ENCODE measurements at places on chromosomes 11 and 22. TPM values are rescaled to one million over a fixed set of nuclear protein-coding genes. Genes with fewer than 3 reads are reported as not detected.

DNA sequence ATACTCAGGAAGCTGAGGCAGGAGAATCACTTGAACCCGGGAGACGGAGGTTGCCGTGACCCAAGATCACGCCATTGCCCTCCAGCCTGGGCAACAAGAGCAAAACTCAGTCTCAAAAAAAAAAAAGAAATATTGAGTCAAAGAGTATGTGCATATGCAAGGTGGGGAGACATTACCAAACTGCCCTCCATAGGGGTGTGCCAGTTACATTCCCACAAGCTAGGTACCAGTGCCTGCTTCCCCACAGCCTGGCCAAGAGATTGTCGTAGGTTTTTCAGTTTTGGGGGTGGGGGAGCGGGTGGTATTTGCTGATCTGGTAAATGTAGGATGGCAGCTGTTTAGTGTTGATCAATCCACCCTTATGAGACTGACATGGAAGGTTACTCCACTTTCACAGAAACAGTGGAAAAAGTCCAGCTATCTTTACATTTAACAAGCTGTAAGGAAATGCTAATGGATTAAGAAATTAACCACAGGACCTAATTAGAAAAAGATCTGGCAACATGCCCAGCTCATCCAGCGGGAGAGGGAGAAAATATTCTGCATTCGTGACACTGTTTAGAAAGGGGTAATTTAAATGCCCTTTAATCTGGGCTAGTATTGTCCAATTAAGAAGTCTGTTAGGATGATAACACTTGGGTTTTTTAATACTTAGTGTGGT, 89.4 kb downstream of the PACS1 start:
- DNase-seq: no peak

- no peak for DNase-seq
Measured at GRCh38 chr22:42001121-42001520, 2.5 kb downstream of the WBP2NL start.

- no peak for DNase-seq
Measured at GRCh38 chr22:42772647-42773046, 52.0 kb upstream of the A4GALT start.

PNPLA5 gene
- not detected for total RNA-seq

VWA5A gene
- total RNA-seq: 5.1 TPM

UCP2 gene
- 467 TPM for total RNA-seq

- DNase-seq: no peak
Measured at GRCh38 chr11:114284021-114284420, 12.2 kb upstream of the NNMT start.

OR8D4 gene
- not detected for total RNA-seq

- no peak for DNase-seq
Measured at GRCh38 chr11:46588131-46588530, 5.7 kb downstream of the AMBRA1 start.

NPTXR gene
- 4.2 TPM for total RNA-seq

OR2AT4 gene
- total RNA-seq: not detected

CYTH4 gene
- 138 TPM for total RNA-seq

DNA sequence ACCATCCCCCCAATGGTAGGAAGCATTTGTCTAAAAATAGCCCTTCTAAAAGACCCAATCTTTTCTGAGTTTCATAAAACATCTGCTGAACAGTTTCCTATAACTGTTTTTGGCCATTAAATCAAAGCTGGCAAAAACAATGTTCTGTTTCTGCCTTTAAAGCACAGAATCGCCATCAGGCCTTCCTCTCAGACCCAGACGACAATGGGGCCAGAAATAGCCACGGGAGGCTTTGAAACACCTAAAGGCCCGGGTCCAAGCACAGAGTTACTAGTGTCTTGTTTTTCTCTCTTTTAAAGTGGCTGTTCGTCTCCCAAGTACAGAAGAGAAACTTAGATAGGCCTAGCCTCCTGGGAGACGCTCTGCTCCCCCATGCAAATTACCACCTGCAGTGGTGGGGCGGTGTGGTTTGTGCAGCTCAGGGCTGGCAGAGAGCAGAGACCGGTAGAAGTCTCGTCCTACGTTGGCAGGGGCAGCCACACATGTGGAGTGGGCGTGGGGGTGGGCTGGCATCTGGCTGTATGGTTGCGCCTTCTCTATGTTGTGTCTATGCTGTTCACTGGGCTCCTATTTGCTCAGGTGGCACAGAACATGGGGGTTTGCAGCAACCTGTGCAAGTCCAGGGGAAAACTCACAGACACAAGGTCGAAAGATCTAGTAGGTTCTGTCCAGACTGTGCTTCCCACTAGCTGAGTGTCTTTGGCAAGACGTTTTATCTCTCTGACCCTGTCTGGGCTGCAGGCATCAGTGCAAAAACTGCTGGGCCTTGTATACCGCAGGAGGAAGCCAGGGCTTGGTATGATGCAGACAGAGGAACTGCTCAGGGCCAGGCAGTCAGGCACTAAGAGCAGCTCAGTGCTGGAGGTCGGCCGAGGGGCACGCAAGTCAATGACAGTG, 23.6 kb upstream of the ETS1 start:
- DNase-seq: peak; percentile 80

SAA1 gene
- total RNA-seq: not detected

DNA sequence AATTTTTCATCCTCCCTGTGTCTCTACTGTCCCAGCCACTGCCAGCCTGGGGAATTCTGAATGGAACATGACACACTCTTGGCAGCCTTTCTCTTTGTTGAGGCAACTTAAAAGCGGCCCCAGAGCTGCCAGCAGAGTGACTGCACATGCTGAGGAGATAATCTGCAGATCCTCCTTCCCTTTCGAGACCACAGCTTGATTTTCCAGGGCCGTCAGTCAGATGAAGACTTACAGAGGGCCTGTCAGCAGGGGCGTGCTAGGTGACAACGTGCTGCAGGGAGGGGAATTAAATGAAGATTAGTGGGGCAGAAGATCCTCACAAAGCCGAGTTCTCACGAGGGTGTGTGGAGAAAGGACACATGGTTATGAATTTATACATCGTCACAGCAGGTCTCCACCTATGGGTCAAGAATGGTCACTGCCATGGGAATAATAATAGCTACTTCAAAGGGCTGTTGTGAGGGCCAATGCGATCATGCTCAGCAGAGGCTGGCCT, 193.5 kb upstream of the PITPNB start:
- DNase-seq: no peak

GRCh38 chr11:121035780-121036179, 11.9 kb downstream of the TBCEL start:
- DNase-seq: no peak

GRCh38 chr11:33324302-33324985, 67.3 kb downstream of the HIPK3 start:
- no peak for DNase-seq

DNA sequence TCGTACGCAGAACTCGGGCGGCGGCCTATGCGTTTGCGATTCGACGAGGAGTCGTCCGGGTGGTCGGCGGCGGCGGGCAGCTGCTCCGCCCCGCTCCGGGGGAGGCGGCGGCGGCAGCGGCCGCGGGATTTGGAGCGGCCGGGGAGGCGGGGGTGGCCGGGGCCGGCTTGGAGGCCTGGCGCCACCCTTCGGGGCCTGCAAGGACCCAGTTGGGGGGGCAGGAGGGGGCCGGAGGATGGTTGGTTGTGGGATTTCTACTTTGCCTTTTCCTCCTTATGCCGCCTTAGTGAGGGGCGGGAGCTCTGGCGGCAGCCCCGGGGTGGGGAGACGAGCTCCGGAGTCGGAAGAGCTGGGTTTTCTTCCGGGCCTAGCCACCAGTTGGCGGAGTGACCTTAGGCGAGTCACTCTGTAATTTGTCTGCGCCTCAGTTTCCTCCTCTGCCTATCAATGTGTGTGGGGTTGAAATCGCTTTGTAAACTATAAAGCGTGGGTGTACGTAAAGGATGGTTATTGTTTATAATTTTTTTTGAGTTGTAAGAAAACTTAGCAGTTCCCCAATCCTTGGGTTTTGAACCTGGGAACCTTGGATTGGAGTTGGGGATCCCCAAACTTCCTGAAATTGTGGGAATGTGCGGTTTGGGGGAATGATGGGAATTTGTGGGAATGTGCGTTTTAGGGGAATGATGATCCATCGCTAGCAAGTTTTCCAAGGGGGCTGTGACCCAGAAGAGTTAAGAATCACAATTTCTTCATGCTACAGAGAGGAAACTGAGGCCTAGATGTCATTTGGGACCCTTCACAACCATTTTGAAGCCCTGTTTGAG, 679 bp downstream of the TUG1 start:
- DNase-seq: peak; percentile 19

PLAAT5 gene
- not detected for total RNA-seq

DNA sequence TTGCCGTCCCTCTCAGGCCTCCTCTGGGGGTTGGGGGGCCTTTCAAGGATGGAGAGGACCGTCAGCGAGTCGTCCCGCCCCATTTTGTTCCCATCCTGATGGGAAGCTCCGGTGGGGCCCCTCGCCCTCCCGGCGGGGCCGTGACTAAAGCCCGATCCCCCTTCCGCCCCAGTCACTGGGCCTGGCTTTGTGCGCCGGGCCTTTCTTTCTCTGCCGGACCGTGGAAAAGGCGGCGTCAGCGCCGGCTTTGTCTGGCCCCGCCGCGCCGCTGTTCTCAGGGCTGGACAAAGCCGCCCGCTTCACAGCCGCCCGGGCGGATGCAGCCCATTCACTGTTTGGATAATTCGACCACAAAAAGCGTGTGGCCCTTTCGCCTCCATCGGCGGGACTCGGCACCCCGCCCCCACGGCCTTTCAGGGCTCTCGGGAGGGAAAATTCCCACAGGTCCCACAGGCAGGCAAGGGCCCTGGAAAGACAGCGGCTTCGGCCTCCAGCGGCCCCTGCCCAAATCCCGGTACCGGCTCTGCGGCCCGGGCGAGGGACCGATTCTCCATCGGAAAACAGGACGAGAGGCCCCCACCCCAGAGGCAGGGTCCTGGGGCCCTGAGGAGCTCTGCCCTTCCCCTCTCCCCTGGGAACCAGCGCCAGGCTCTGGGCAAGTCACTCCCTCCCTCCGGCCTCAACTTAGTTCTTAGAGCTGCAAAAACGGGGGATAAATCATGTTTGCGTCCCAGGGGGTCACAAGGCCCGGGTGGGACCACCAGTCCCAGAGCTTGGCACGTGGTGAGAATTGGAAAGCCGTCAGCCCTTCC, 87.2 kb downstream of the WNT7B start:
- DNase-seq: no peak

- DNase-seq: peak; percentile 25
Measured at GRCh38 chr11:11876458-11876857, 34.7 kb downstream of the USP47 start.

- no peak for DNase-seq
Measured at GRCh38 chr11:28539239-28540030, 431.2 kb downstream of the METTL15 start.

DNA sequence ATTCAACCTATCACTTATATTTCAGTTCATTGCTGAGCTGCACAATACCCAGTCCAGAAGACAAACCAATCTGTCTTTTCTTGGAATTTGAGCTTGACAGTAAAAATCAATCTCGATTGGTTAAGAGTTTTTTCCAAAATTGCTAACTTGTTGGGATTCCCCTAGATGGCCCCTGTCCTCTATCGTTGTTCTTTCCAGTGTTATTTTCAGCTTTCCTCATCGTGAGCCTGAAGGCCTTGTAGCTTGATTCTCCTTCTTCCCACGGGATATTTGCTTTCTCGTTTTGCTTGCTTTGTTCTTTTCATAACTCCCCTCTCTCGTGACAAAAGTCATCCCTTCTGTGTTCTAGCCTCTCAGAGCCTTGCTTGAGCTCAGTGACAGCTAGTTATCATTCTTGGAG, 3.1 kb downstream of the OR8B8 start:
- no peak for DNase-seq

- DNase-seq: peak; percentile 73
Measured at GRCh38 chr22:37623075-37624016, 14.7 kb downstream of the GGA1 start.

DNA sequence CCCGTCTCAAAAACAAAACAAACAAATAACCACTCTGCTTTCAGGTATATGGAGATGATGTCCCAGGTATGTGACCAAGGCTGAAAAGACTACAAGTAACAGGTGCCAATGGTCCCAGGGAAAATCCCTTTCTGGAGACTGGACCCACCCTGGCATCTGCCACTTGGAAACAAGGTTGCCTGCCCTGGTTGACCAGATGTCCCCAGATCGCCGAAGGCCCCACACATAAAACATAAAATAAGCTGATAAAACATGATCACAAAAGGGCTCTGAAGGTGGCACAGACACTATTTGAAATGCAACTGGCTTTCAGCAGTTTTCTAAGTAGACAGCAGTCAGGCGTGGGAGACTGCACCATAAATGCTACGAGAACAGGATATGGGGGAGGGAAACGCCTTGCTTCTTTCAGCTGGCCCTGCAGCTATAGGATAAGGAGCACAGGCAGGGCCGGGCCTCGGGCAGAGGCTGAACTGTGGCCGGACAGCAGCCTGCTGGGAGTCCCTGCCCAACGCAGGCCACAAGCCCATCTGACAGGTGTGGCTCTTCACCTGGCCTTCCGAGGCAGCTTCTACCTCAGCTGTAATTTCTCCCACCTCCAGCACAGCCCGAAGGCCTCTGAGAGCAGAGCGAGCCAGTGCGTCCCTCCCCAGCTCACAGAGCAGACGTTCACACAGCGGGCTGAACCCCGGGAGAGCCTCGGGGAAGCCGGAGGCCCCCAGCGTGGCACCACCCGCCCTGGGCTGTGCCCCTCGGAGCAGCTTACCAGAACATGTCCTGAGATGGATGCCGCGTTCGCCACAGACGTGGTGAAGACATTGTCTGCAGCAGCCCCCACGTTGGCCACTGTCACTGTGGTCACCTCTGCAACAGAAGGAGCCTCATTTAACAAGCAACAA, 4.0 kb downstream of the DEAF1 start:
- peak; percentile 21 for DNase-seq

DNA sequence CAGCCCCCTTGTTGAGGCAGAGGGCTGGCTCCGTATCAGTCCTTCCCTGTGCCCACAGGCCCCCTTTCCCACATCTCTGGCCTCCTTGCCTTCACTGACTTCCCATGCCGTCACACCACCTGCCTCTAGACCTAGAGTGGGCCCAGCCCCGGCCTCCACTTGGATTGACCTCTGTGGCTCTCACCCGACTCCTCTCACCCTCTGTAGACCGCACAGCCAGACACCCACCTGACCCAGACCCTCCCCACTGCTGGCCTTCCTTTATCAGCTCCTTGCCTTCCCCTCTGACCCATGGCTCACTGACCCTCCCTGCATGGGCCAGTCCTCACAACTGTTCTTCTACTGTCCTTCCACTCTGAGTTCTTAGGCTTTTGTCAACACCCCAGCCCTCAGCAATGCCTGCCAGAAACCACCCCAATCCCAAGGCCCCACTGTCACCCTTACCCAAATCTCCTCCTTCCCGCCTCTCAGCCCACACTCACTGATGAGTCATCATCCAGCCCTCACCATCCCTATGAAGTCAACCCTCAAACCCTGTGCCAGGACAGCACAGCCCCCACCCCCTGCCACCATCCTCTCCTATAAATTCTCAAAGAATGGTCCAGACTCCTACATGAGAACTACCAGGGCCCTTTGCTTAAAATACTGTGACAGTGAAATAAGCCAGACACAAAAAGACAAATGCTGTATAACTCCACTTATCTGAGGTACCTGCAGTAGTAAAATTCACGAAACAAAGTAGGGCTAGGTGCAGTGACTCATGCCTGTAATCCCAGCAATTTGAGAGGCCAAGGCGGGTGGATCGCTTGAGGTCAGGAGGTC, 53.4 kb downstream of the SCGB1A1 start:
- DNase-seq: no peak

GRCh38 chr11:88590361-88590760, 252.8 kb upstream of the CTSC start:
- DNase-seq: no peak
